ENCODE measurements at places on chromosomes 6 and 20.

- no peak for DNase-seq
These were observed 13.7 kb upstream of the ZNF831 start for GRCh38 chr20:59149678-59150504.

GRCh38 chr20:60299951-60300350 is 341.7 kb downstream of the CDH26 start:
- no peak for DNase-seq

- DNase-seq, result no peak
These were observed 68.1 kb upstream of the TXNDC5 start for GRCh38 chr6:7978736-7979135.

- no peak for DNase-seq
These were observed 32.8 kb upstream of the MICB start for GRCh38 chr6:31465185-31465536.

DNA sequence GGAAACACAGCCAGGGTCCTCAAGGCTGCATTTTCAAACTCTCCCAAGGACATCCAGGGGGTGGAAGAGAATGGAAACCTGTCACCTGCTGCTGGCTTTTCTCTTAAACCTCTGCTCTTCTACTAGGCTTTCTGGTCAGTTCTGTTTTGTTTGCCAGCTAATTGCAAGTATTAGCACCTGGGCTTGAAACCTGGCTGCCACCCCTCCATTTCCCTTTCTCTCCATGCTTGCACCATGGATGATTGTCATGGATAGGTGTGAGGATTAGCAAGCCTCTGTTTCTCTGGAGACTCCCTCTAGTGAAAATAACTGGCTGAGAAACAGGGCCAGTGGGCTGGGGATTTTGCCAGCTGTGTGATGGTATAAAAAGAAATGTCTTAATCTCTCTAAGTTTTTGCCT is 33.0 kb upstream of the GPR6 start:
- no peak for DNase-seq

DNA sequence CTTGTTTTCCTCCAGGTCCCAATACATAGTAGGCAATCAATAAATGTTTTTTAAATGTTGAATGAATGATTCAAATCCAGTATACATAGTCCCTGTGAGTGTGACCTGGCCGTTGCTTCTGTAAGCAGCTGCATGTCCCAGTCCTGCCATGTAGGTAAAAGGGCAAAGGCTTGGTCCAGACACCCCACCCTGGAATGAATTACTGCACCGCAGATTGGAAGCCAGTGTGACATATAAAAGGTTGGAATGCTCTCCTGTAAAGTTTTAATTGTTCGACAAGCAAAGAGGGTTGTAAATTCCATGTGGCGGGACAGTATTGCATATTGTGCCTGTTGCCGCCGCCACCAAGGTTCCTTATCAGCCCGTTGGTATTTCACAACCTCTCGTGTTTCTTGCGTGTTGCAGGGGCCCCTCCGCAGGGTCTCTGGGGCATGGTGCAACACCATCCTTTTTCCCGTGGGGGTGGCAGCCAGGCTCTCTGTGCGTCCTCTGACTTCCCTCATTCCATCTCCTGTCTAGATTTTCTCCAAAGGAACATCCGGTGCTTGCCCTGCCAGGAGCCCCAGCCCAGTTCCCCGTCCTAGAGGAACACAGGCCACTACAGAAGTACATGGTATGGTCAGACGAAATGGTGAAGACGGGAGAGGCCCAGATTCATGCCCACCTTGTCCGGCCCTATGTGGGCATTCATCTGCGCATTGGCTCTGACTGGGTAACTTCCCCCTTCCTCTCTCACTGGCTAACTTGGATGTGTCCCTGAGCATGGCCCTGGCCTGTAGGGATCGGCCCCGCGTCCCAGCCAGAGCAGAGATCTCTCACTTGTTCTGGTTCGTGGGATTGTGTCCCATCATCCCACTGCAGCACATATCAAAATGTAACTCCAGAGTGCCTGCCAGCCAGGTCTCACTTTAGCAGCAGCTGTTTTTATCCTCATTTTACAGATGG is 20.3 kb downstream of the POFUT1 start:
- DNase-seq, result no peak

DNA sequence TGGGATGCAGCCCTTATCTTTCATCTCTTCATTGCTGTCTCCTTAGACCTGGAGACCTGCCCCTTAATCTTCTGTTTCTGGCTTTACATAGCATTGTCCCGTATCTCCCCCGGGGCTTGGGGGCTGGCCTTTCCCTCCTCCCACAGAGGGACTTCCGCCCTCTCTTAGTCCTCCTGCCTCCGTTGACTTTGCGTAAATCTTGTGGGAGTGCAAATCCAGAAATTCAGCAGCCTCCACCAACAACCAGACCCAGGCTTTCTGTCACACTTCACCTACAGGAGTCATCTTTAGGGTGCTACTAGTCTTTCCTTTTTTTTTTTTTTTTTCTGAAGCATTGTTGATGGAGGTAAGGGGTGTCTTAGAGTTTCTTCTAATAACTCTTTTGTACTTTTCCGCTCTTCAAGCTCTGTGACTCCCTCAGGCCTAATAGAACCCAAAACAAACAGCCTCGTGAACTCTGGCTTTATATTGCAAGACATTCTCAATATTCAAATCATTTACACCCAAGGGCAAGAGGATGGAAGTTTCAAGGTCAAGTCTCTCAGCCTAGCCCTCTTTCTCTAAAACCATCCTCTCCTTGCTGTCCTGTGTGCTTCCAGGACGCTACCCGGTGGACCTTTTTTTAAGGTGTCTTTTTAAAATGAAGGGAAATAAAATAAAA is 66.2 kb downstream of the RREB1 start:
- no peak for DNase-seq

- DNase-seq, result peak; percentile 51
These were observed 13.2 kb downstream of the SS18L1 start for GRCh38 chr20:62156592-62157386.

DNA sequence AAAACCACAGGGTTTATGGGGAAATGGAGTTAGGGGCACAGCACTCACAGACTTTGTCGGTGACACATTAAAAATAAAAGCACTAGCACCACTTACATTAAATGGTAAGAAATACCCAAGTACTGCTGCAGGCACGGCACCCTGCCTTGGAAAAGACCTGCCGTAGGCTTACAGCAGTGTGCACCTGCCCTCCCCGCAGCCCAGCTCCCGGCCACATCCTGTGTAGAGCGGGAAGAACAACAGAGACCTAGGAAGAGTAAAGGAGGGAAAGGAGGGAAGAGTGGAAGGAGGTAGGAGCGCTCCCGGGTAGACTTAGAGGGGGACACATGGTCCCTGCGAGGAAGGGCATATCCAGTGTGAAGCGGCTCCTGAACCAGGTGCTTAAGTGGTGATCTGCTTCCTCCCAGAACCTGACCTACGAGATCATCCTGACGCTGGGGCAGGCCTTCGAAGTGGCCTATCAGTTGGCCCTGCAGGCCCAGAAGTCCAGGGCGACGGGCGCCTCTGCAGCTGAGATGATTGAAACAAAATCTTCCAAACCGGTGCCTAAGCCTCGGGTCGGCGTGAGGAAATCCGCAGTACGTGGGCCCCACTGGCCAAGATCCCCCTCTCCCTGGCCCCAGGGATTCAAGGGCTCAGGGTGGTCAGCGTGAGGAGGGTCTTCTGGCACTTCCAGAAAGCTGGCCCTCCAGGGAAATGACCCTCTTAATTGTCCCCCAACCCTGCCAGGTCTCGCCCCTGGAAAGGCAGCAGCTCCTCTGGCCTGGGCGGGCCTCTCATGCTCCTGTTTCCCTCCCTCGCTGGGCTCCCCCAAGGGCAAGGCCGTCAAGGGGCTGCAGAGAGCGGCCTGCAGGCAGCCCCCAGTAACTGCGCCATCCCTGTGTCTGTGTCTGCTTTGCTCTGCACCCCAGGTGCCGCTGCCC is 55.5 kb downstream of the TCP11 start:
- DNase-seq, result no peak

- no peak for DNase-seq
These were observed 37.6 kb upstream of the ZBP1 start for GRCh38 chr20:57657535-57658446.

GRCh38 chr6:47698342-47698787 is at the start of gene ADGRF4:
Gene ADGRF4, plus strand, starts transcription at chr6:47698580. Its CDS starts 8,666 bp downstream, at chr6:47707246.
- no peak for DNase-seq

GRCh38 chr20:9966966-9967365 is 67.8 kb upstream of the ANKEF1 start:
- peak; percentile 4 for DNase-seq

GRCh38 chr6:35058865-35059522 is 82.1 kb downstream of the TCP11 start:
- no peak for DNase-seq

GRCh38 chr20:40134176-40134575 is 554.9 kb downstream of the MAFB start:
- DNase-seq, result no peak

GRCh38 chr6:113328886-113329381 is 528.2 kb upstream of the MARCKS start:
- DNase-seq, result peak; percentile 51

- DNase-seq, result no peak
These were observed 149.3 kb downstream of the CFAP61 start for GRCh38 chr20:20201639-20202038.

DNA sequence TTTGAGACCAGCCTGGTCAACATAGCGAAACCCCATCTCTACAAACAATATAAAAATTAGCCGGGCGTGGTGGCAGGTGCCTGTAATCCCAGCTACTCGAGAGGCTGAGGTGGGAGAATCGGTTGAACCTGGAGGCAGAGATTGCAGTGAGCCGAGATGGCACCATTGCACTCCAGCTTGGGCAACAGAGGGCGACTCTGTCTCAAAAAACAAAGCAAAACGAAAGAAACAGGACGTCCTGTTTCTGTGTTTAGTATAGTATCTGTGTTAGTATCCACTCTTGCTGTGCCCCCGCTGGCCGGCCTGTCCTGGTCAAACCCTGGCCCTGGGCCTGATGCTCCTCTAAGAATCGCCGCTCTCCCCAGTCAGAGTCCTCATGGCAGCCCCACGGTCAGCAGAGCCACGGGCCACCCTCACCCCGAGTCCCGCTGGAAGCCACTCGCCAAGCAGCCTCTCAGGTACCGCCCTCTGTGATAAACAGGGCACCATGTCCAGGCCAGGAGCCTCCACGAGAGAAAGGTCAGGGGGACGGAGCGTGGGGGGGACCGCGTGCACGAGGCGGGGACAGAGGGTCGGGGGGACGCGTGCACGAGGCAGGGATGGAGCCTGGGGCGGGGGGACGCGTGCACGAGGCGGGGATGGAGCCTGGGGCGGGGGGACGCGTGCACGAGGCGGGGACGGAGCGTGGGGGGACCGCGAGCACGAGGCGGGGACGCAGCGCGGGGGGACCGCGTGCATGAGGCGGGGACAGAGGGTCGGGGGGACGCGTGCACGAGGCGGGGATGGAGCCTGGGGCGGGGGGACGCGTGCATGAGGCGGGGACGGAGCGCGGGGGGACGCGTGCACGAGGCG is 384.5 kb downstream of the SMOC2 start:
- DNase-seq, result no peak

GRCh38 chr20:46835418-46835817 is 59.2 kb upstream of the EYA2 start:
- peak; percentile 15 for DNase-seq

DNA sequence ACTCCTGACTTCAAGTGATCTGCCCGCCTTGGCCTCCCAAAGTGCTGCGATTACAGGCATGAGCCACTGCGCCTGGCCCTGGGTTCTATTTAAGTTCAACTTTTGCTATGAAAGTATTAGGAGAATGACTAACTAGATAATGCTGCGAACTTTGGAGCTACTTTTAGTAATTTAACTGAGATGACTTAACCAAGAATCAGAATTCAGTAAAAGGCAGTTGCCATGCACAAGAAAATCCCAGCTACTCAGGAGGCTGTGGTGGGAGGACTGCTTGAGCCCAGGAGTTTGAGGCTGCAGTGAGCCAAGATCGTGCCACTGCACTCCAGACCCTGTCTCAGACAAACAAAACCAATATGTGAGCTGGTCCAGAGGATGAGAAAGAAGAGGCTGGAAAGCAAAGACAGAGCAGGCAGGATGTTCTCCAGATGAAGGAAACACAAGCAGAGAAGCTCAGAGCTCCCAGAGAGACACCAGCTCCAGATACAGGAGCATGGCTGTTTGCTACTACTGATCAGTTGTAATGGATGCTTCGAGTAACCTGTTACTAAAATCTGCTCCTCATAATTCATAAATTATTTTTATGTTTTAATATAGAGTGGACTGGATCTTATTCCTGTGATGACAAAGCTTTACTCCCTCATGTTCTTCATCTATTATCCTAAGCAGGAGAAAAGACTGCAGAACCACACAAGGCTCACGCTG is 23.9 kb downstream of the ZNF217 start:
- no peak for DNase-seq

- DNase-seq, result peak; percentile 63
These were observed 151.4 kb upstream of the LAMA2 start for GRCh38 chr6:128731249-128732165.

GRCh38 chr6:63764318-63764916 is 128.8 kb downstream of the PHF3 start:
- peak; percentile 43 for DNase-seq

DNA sequence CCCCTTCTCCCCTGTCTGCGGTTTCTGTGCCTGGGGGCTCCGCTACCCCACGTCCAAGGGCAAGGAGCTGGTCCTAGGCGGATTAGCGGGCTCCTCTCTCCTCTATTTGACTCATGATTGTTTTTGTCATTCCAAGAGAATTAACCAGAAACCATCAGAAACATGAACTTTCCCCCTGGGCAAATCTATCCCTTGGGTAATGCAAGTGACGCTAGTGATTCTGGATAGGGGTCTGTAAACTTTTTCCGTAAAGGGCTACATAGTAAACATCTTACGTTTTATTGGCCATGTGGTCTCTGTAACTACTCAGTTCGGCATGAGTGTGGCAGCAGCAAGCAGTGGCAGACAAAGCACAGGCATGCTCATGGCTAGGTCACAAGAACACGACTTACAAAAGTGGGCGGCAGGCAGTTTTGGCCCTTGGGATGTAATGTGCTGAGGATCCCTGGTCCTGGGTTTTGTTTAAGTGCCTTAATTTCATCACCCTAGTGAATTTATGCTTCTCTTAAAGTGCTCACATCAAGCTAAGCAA is 654 bp downstream of the CST11 start:
- DNase-seq, result no peak

DNA sequence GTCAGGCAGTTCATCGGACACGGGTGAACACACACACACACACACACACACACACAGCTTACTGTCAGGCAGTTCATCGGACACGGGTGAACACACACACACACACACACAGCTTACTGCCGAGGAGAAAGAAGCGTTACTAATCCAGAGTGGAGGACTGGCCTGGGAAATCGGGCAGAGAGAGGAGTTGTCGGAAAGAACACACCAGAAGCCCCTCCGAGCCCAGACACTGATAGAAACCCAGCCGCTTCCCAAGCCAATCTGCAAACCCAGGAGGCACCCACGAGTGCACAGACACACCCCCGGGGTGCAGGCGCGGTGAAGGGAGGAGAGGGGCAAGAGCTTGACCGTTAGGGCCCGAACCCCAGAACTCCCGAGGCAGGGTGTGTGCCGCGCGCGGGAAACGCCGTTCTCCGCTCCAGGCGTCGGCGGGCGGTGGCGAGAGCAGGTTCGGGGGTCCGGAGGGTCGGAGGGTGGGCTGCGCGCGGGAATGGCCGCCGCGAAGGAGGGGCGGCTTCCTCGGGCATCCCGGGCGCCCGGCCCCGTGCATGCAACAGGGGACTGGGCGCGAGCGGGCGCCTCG is 636 bp downstream of the ELOVL2 start:
- DNase-seq, result peak; percentile 33

Measured in fibroblast of skin of scalp (primary cell).